ENCODE measurements at places on chromosomes 4 and X.

DNA sequence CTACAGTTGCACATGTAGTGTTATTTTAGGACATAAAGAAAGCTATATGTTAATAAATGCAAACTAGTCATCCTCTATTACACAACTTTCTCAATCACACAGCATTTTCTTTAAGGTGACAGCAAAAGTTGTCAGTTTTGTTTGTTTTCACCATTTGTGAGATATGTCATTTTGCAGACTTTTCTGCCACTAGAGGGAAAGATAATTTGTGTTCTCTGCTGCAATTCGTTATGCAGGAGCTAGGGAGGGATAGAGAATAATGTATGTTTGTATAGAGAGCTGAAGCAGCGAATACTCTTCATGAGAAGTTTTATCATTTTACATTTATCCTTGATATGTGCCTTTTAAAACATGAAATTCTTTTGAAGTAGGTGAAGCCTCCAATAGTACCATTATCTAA lies 670.6 kb upstream of the ATOH1 start:
- DNase-seq: no peak

- no peak for DNase-seq
Observed at GRCh38 chrX:74117962-74118902, 185.7 kb upstream of the ZCCHC13 start.

DNA sequence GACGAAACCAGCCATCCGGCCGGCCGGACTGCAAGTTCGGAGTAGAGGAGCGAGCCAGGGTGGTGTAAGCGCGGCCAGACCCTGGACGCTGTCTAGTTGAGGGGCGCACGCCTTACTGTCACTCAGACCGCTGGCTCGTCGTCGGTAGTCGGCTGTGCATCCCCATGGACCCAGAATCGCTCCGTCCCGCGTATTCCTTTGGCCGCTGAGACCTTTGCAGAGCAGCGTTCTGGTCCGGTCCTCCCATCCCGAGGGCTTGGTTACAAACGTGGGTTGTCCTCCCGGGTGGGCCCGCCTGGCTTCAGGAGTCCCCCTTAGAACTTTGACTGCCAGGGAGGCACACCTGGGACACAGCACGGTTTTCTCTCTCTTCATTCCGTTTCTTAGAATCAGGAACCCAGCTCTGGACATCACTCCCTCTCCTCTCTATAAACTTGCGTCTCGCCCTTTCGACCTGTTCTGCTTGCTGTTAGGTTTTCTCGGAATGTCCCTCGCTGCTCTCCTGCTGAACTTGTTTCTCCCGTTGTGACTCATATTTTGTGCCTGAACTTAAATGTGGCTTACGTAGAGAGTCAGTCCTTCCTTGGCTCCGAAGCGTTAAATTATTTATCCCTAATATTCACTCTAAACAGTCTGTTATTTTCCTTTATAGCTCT lies 672 bp downstream of the PGM2 start:
- DNase-seq: peak; percentile 6

- DNase-seq: no peak
Observed at GRCh38 chr4:1008840-1009541, 2.4 kb upstream of the FGFRL1 start.

- DNase-seq: no peak
Observed at GRCh38 chr4:131084997-131085396, 1989.0 kb downstream of the C4orf33 start.

DNA sequence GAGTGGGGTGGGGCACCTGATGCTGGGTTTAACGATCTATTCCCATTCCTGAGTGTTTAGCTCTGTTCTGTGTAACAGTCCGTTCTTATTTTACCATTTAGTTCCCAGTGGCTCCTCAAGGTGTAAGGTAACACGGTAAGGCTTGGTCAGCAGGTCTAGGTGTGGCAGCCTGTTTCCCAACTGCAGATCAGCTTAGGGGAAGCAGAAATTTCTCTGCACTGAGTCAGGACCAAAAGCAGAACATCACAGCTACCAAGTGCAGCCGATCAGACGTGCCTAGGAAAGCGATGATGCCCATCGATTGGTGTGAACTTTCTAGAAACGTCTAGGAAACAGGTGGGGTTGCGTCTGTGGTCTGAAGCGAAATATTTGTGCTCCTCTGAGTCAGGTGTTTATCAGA lies 240.1 kb downstream of the STIM2 start:
- no peak for DNase-seq

GRCh38 chr4:7777017-7777710 lies 162.5 kb downstream of the AFAP1 start:
- DNase-seq: no peak

DNA sequence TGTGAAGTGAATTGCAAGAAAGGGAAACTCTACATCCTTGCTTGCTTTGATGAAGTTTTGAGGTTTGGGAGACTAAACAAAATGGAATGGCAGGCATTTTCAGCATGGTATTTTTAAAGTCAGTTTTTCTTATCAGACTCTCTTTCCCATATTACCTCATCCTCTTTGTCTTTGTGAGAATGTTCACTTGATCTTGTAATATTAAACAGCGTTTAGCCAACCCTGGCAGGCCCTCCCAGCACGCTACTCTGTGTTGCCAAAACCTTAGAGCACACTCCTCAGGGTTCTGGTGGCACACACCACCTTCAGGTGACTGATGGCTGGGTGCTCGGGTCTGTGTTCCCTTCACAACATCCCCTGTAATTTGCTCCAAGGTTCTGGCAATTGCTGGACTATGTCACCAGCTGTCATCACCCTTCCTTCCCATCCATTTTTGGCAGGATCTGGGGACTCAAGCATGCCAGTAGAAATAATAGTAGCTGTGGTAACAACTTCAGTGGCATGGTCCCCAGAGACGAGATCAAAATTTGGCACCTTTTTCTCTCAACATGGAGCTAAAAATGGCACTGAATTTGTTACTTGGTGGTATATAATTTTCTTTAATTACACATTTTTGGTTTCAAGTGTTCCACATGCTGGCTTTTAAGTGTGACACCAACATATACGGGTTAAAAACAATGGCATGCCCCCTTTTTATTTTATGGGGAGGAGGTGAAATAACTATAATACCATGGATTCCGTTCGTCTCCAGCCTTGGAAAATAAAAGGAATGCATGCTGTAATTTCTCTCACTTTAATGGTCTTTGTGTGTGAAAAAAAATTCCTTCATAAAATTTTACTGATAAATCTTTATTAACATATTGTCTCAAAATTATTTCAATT lies 273.1 kb downstream of the DCTD start:
- DNase-seq: no peak

DNA sequence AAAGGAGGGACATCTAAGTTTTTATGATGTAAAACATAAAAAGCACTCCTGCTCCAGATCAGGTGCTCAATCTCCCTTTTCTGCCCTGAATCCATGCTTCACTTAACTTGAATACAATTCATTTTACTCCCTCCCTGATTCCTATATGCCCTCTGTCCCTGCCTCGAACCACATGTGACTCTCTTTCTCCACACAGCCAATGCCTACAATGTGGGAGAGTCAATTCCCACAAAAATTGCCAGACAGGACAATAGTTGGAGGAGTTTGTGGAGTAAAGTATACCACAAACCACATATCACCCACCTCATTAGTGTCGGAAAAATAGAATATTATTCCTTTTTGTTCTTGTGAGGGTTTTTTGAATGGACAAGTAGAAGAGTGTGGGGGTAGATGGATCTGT lies 9.7 kb downstream of the AMMECR1 start:
- DNase-seq: no peak

DNA sequence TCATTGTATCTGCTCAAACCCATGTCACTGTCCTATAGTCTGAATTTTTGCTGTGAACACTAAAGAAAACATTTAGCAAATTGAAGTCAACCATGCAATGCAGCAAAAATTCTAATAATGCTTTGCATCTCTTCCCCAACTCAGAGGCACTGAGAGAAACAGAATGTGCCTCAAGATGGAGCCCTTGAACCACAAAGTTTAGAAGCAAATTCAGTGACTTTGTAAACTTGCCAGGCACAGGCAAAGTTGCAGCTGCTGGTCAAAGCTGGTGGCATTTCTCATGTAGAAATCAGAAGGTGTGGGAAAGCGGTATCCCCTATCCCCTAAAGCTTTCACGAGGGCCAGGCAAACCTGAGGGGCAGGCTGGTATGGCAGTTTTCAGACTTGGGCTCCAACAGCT lies 121.7 kb upstream of the DIPK2B start:
- peak; percentile 14 for DNase-seq

- DNase-seq: no peak
Observed at GRCh38 chr4:78039678-78040077, 17.4 kb upstream of the FRAS1 start.

DNA sequence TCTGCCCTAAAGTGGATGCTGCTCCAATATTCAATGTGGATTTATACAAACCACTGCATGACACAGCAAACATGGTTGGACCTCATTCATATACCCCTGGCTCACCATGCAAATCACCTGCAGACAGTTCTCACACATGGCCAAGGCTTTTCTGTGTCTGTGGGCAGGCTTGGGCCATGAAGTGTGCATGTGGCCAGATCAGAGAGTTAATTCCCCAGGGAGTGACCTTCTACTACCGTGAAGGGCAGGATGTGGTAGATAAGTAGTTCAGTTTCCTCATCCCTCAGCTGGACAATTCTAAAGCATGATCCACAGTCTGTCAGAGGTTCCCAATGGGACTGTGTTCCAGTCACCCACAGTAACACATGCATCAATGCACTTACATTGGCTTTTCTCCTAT lies 24.6 kb upstream of the BCLAF3 start:
- DNase-seq: no peak

GRCh38 chr4:10200869-10201268 lies 84.3 kb upstream of the WDR1 start:
- no peak for DNase-seq

DNA sequence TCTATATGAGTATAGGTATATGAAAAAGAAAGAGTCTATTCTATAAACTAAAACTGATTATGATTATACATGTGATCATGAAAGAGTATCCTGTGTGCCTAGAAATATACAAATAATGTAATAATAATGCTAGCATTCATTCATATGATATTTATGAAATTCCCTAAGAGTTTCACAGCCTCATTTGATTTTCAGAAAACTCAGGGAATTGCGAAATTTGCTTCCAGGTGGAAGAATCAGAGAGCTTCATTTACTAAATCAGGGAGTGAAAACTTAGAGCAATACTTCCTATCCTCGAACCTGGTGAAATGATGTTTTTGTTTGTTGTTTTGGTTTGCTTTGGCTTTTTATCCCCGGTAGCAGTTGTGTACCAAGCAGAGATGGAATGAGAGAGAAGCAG lies 1105.7 kb upstream of the SLIT2 start:
- DNase-seq: no peak

GRCh38 chrX:31114858-31115257 lies 43.0 kb upstream of the FTHL17 start:
- DNase-seq: no peak

- DNase-seq: no peak
Observed at GRCh38 chrX:7852166-7852565, 9.2 kb downstream of the VCX start.

- no peak for DNase-seq
Observed at GRCh38 chr4:99038213-99038612, 42.7 kb downstream of the METAP1 start.

DNA sequence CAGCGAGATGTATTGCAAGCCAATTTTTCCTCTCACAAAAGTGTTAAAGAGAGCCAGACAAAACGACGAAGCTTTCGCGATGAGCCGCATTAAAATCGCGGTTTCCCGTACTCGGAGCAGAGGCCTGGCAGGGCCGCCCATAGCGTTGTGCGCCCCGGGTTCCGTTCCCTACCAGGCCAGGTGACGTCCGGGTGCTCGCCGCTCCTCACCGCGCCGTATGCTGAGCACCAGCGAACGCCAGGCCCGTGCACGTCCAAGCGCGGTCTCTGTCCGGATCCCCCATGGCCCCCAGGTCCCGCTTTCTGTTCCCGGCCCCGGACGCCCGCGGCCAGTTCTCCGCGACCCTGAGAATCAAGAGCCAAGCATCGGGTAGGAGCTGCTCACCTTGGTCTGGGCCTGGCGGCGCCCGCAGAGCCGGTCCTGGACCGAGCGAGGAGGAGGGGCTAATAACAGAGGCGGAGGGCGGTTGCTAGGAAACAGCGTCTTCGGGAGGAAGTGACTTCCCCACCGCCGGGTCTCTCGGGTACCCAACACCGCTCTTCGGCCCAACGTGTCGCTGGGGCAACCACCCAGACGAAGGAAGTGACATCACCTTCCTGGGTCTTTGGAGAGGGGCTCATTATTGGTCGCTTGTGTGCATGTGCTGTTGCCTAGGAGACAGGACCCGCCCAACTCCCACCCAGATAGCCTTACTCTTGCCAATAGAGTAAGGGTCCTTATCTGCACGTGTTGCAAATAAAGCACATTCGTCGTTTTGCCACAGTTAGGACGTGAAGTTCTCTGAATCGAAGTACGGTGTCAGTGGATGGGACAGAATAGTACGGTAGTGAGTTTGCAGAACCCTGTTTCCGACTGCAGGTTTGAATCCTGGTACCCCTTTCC lies at the start of gene MAP9:
MAP9 (minus strand) TSS at position 579 of the 882 bp plus-strand sequence. CDS start 1,115 bp downstream, outside the sequence.
- peak; percentile 96 for DNase-seq

GRCh38 chr4:99324361-99324760 lies 3.2 kb upstream of the ADH1B start:
- DNase-seq: no peak

DNA sequence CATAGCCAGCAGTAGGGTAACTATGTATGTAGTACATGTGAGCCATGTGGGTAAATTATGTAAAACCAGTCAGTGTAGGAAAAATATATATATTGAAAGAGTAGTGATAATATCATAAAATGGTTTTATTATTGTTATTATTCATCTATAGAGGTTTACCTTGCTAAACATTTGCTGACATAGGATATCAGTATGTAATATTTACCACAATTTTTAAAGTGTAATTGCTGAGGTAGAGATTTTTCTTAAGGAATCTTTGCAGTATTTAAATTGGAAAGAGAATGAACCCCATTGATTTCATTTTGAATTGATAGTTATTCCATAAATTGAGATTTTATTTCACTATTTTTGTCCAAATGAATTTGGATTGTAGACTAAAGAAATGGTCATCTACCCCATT lies 27.1 kb downstream of the SLAIN2 start:
- no peak for DNase-seq

DNA sequence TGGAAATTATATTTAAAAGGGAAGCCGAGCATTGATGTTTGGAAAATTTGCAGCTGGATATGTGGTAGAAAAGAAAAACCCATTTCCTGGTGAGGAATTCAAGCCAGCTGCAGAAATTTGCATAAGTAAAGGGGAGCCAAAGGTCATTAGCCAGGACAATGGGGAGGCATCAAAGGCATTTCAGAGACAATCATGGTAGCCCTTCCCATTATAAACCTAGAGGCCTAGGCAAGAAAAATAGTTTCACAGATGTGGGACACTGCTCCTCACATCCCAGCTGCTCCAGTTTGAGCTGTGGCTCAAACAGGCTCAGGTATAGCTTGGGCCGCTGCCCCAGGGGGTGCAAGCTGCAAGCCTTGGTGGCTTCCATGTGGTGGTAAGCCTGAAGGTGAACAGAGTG lies 35.8 kb downstream of the NAP1L3 start:
- DNase-seq: no peak

DNA sequence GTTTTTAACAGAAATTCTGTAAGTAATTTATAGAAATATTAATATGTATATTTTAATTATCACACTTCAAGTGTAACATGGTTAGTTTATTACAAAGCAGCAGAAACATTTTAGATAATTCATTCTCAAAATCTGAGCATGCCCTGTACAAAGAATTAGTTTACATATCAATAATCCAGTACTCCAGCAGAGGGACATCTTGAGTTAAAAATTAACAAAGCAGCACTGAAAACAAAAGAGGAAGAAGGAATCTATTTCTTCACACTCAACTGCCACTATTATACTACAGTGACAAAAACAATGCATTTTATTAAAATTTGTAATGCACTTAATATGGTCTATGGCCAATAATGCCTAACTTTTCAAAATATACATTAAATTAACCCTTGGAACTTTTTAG lies 179.1 kb upstream of the KLHL4 start:
- no peak for DNase-seq
